COR-L47 (cell line): ENCODE measurements at places on chromosomes 7 and 10.
A peak's percentile ranks its signal among the peaks of the same experiment; 100 is the strongest.

DNA sequence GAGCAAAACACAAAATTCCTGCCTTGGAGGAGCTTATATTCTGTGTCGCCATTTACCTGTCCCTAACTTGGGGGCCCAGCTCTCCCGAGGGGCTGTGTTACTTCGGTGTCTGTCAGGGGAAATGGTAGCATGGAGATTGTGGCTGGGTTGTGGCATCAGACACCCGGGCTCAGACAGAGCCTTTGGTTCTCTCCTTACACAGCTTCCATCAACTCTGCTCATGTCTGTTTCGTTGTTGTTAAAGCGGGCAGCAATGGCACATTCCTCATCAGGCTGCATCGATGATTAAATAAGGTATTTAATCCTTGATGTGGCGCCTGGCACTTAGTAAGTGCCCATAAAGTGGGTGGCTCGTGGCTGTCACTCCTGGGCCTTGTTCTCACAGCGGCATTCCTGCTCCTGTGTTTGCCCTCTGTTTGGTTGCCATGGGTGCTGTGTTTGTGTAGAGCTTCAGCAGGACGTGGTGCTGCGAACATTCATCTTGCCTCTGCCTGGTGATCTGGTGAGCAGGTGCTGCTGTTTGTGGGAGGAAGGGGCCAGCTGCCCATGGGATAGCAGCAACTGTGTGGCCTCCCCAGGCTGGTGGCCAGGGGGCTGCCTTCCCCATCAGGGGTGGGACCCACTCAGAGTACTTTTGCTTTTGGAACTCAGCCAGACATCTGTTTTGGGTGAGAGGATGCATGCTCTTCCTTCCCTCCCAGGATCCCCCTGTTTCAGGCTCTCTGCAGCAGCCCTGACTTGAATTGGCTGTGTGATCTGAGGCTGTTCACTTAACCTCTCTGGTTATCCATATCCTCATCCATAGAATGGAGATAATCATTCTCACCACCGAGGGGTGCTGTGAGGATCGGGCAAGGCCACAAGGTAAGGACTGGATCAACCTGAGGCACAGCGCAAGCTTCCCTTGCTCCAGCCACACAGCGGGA lies 207.2 kb upstream of the SVIL start:
- DNase-seq: peak; percentile 80

GRCh38 chr10:108454793-108455192 lies 1290.3 kb upstream of the SORCS1 start:
- DNase-seq: no peak

DNA sequence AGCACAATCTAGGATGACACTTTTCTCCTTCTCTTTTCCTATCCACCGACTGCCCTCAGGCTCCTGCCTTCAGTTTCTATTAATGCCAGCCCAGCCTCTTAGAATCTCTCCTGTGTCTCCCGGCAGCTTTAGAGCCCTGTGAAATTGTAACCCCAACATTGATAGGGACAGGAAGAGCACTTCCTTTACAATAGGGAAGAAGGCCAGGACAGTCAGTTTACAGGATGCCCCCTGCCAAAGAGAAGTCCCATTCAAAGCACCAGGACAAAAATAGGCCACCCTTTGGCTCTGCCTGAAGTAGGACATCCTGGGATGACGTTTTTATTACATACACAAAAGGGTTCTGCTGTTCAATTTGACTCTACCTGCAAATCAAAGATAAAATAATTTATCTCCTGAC lies 64.7 kb upstream of the ANK3 start:
- DNase-seq: no peak

DNA sequence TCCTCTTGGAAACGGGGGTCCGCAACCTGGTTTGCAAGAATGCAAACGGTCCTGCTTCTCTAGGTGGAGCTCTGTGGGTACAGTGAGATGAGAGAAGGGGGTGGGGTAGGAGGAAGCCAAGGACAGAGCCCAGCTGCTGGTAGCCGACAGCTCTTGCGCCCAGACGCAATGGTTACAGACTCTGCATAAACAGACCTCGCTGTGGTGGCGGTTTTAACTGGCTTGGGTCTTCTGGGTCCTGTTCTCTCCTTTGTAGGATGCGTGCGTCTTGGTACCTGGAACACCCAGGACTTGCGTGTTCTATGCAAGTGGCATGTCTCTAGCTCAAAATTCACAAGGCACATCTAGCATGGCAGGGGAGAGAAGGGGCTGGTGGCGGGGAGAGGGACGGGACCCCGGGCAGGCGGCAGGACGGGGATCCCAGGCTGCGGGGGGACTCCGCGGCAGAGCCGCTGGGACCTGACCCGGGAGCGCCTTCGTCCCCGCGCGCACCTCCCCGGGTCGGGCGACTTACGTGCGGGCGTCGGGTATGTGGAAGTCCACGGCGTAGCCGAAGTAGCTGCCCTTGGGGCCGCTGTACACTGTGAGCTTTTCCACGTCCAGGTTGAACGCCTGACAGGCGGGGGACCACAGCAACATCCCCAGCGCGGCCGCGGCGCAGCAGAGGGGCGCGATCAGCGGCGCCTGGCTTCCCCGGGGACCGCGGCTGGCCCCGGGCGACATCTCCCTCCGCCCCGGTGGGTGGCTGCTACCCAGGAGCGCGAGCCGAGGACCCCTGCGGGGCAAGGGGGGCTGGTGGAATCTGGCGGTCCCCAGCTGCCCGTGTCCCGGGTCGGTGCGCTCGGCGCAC lies 448 bp downstream of the ITGA8 start:
- DNase-seq: no peak

DNA sequence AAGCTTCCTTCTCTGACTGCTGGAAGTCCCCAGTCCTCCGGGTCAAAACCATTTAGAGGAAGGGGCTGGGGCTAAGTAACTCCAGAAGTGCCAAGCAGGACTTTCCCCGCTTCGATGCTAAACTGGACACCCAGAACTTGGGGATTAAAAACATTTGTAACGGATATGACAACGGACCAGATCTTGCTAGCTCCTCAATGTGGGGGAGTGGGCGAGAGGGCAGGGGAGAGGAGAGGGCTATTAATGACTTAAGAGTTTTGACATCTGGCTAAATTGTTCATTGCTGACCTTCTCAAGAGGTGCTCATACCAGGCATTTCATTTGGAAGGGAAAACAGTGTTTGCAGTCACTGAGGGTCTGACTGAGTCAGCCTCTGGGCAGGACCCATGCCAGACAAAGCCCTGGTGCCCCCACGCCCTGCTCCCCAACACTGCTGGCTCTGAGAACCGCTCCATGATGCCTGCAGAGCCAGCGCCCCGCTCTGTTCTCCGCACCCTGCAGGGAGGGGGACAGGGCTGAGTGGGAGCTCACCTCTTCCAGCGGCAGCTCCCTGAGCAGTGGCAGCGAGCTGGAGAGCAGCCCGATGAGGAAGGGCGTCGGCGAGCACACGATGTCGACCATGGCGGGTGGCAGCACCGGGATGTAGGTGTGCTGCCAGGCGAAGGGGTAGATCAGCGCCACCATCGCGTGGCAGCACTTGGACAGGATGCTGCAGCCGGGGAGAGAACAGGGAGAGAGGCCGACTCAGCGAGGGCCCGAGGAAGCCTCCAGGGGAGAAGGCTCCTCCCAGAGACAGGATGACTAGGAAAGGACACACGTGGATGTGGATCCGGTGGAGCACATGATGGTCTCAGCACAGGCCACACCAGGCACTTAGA lies 47.7 kb upstream of the MKRN1 start:
- no peak for DNase-seq

- no peak for DNase-seq
Measured at GRCh38 chr10:131860806-131861440, 39.9 kb upstream of the PPP2R2D start.

DNA sequence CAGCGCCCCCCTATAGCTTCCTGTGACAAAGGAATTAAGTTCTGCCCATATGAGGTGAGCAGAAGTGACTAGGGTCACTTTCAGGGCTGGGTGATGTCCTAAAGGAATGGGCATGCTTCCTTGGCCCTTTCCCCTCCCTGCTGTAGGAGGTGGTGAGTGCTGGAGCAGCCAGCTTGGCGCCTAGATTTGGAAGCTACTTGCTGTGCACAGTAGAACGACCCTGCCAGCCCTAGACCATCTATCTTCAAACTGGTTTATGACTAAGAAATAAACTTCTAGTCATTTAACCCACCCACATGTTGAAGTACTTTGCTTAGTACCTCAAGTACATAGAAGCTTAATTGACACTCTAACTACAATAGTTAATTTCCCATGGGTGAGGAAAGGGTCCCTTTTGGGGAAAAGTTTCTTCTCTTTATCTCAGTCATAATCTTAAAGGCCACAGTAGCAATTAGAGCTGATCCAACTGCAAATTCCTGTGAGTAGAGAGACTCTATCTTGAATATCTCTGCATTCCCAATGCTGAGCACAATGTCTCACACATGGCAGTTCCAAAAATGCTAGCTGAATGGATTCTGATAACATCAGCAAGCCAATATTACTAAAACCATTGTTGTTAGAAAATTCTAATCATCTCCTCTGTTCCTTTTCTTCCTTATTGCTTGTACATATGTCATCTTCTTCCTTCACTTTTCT lies 227.2 kb downstream of the RELN start:
- no peak for DNase-seq

GRCh38 chr7:30166155-30166840 lies 31.5 kb downstream of the MTURN start:
- DNase-seq: no peak

DNA sequence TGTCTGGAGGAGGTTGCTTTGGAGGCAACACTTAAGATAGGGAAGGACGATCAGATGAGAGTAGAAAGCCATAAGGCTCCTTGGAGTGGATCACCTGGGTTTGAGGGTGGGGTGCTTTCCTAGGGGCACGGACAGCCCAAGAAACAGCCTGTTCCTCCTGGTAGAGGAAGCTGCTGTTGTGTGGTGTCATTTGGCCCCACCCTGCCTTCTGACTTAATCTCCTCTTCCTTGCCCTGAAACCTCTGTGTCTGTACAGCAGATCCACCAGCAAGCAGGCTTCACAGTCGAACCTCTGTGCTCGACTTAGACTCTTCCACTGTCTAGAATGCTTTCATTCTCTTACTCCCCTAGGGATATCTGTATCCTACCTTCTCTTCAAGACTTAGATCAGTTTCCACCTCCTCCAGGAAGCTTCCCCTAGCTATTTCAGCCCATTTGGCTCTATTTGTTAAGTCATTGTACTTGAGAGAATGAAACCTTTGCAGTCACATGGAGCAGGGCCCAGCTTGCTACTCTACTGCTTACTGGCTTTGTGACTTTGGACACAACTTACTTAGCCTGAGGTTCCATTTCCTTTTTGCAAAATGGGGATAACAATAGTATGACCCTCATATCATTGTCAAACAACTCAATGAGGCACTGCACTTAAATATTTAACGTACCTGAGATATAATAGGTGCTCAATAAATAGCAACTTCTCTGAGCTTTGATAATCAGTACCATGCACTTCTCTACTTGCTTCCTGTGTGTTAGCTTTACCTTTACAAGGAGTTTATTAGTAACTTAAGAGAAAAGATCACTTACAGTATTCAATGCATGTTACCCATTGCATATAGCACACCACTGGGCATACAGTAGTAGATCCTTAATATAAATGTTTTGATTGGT lies 5.0 kb downstream of the MXI1 start:
- DNase-seq: no peak

- DNase-seq: no peak
Measured at GRCh38 chr7:8442814-8443304, 9.4 kb downstream of the NXPH1 start.

- DNase-seq: peak; percentile 44
Measured at GRCh38 chr10:70985824-70986622, 97.7 kb upstream of the PCBD1 start.

DNA sequence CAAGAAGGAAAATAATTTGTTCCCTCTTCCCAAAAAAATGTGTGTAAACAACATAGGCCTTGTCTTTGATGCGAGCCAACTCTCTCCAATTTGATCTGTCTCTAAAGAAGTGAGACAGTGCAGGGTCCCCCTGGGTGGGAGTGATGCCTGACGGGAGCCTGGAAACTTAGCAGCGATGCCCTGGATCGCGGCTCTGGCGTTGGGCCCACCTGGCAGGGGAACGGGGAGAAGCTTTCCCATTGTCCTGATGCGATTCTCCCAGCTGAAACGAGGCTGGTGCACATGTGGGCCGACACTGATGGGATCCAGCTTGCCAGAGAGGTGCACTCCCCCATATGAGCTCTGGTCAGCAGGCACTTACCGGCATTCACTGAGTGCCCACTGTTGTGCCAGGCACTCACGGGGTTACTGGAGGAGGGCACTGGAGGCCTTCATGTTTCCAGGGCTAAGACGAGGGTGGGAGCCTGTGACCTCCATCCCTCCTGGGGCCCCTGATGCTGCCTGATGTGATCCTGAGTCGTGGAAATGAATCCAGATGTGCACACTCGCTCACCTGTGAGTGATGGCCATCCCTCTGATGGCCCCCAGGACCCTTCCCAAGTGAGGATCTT lies 132.8 kb downstream of the PTPN20 start:
- DNase-seq: no peak

GRCh38 chr10:105577865-105578607 lies 936.9 kb downstream of the SORCS3 start:
- DNase-seq: no peak

- DNase-seq: no peak
Measured at GRCh38 chr10:117675514-117676055, 133.0 kb downstream of the EMX2 start.

DNA sequence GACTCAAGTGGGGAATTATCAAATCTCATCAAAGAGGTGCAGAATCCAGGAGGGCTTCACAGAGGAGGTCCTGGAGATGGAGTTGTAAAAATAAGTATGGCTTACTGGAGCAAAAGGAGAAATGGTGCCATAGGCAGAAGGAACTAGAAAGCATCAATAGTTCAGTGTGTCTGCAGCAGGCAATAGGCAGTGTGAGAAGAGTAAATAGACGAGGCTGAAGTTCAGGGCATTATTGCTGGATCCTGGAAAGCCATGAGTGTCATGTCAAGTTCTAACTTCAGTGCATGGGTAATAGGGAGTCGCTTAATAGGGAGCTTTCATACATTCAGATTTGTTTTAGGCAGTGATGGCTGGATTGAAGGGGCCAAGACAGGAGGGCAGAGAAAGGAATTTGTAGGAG lies 39.3 kb downstream of the CYP26A1 start:
- DNase-seq: no peak

- DNase-seq: no peak
Measured at GRCh38 chr7:138316421-138317043, 143.5 kb upstream of the TRIM24 start.

DNA sequence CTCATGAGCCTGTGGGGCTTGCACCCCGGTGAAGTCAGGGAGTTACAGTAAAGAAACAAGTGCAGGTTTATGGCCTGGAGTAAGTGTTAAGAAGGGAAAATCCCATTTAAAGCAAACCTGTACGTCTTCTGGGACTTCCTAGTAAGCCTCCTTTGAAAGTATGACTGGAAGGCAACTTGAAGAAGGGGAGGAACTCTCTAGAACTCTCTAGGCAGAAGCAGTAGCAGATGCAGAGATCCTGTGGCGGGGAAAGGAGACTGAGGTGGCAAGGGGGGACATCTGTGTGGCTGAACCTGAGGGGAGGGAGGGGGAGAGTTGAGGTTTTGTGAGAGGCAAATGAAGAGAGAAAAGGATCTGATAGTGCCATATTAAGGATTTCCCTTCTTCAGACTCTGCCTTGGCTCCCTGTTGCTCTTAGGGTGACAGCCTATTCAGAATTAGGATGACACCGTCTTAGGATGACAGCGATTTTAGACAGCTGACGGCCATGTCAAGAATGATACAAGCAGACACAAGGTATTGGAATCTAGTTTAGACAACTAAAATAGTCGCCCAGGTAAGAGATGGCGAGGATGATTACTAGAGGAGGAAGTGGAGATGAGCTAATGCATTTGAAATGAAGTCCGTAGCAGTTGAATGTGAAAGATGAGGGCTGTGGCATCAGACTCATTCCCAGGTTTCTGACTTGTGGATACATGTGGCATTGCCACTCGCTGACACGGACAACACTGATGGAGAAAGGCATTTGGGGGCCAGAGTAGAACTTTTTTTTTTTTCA lies 29.0 kb downstream of the CUL1 start:
- DNase-seq: no peak

- no peak for DNase-seq
Measured at GRCh38 chr10:14072541-14072940, 258.2 kb downstream of the FRMD4A start.
